ENCODE measurements at places on chromosomes 16 and 17.

DNA sequence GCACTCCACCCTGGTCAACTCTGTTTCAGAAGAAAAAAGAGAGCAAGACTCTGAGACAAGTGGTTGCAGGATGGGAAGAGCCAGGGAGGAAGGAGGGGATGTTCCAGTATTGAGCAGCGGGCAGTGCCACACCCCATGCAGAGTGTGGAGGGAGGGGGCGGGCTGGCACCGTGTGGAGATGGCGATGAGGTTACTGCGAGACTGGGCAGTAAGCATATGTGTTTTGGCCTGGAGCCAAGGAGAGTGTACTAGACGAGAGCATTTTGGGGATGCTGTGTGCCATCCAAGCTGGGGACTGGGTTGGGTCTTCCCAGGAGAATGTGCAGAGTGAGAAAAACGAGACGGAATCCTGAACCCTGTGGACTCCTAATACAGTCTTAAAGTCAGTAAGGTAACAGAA lies 3.4 kb downstream of the TBC1D24 start:
- DNase-seq = no peak

DNA sequence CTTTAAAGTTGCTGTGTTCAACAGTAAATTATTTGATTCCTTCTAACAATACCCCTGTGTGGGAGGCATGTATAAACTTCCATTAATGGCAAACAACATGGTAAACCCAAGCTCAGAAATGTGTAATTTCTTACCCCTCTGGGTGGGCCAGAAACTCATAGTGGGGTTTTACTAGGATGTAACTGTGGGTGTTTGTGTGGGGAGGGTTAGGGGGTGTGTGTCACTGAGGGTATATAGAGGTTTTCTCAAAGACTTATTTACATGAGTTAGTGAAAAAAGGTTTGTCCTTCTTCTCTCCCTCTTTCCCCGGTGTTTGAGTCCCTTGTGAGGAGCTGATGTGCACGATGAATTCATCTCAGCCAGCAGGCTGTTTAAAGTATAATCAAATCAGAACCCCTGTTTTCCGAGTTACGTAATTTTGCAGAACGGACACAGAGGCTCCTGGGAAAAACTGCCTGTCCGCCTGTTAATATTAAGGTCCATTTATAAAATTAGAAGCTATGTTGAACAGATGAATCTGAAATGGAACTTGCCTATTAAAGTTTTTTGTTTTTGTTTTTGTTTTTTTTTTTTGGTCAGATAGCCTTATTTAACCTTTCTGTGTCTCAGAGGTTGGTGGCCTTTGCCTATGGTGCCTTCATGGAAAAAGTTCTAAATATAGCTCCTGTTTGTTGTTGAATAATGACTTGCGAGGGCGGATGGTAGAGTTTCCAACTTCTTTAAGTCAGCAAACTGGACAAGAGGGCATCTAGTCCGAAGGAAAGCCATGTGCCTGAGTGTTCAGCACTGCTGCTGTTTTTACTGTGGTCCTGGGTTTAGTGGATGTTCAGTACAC lies 73.3 kb downstream of the MSI2 start:
- no peak for DNase-seq

DNA sequence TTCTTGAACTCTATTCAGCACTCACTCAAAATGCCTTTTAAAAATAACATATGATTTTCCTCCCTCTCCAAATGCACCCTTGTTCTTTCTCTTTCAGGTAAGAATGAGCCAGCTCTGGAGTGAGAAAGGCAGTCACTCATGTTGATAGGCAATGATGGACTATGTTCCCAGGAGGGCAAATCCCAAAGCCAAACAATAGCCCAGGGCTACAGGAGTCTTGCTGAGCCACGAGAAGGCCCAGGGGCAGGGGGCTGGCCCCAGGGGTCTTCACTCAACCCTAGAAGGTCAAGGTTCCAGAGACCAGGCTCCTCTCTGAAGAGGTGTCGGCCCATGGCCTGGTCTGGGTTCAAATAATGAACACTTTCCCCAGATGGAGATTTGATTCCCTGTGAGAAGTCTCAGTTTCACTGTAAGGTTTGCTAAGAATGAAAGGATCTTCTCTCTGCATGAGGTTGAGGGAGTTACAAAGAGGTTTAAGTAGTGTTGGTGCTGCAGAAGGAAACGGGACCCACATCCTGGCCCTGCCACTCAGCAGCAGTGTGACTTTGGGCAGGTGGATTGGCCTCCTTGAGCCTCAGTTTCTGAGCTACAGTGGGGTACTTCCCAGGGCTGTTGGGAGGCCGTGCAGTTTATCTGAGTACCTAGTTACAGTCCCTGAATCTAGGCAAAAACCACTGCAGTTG lies 49.0 kb downstream of the RTN4RL1 start:
- no peak for DNase-seq

- no peak for DNase-seq
Measured at GRCh38 chr16:79691007-79691406, 90.5 kb upstream of the MAF start.

DNA sequence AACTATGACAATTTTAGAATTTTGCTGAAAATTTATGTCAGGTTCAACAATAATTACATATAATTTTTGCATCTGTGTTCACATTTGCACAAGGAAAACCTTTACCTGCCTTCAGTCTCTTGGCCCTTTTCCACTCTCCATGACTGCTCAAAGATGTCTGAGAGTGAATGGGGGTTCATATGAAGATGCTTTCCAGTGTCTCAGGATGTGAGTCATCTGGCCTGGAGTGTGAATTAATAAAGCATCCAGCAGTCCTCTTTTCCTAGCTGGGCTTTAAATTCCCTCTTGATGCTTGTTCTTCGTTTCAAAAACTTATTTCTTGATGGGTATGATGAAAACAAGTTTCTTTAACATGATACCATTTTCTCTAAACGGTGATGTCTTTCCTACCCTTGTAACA lies 99.9 kb downstream of the CDK5R1 start:
- no peak for DNase-seq

DNA sequence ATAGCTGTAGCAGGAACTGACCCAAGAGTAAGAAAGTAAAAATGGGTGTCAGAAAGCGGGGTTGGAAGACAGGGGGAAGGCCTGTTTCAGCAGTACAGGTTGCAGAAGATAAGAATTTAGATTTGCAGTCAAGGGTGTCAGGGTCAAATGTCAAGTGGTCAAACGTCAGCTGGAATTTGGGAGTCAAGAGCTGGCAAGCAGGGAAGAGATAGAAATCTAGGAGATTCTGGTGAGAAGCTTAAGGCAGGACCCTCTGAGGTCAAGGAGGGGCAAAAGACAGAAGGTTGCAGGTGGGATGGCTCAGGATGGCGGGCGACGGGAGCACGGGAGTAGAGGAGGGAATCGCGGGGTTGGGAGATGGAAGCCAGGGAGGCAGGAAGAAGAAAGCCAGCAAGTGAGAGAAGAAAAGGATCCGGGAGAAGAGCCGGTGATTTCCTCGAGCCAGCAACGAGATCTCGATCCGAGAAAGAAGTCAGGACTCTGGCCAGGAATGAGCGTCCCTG lies 335 bp downstream of the SLC25A35 start:
- DNase-seq = no peak

DNA sequence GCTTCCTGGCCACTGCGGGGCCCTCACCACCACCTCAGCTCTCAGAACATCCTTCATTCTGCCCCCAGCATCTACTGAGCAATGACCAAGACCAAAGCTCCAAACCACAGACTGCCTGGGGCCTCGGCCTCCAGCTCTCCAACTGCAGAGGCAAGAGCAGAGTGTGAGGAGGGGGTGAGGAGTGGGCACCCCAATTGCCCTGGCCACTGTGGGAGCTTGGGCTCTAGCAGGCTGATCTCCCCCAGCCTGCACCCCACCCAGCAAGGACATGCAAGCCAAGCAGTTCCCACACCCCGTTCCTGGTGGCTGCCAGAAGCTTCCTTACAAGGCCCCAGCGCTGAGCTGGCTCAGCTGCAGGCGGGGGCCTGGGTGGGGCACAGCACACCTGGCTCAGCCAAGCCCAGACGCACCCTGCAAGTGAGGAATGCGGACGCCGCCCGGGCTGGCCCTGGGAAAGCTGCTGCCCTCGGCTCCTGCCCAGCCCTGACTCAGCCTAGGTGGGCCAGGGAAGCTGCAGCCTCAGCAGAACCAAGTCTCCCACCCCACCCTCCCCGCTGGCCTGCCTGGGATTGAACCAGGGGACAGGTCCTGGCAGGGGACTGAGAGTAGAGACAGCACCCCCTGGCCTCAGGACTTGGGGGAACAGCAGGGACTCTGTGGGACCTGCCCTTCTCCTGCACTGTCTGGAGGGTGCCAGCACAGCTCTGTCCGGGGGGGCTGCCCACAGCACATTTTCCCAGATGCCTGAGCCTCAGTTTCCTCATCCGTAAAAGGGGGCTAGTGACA lies 29.7 kb upstream of the KRT17 start:
- DNase-seq = no peak

DNA sequence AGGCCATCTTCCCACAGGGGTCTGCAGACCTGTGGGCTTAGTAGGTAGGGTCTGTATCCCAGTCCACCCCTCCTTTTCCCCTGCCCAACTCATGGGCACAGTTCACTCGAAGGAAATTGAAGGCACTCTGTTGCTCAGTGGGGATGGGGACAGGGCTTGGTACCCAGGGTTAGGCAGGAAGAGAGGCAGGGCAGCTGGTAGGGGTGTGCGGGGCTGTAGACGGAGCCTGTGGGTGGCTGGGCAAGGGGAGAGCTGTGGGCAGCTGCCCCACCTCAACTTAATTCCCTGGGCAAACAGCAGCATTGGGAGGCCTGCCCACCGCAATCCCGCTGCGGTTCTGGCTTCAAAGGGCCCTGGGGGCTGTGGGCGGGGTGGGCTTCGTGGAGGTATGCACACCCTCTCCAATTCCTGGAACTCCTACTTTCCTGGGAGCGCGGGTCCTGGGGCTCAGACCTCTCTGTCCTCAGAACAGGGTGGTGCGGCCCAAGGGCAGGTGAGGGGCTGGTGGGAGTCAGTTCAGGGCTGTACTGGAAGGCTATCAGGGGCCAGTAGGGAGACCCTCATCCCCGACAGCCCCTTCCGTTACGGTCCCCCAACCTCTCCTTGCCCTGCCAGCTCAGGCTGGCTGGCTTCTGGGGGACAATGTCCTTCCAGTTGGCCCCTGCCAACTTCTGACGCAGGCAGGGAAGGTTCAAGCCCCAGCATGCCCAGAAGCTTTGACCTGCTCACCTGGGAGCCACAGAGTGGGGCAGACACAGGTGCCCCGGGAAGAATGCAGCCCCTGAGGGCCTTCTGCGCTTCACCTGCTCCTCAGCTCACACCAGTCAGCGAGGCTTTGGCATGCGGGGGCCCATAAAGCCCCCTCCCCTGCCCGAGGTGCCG lies 9.1 kb downstream of the FOXJ1 start:
- DNase-seq = no peak

DNA sequence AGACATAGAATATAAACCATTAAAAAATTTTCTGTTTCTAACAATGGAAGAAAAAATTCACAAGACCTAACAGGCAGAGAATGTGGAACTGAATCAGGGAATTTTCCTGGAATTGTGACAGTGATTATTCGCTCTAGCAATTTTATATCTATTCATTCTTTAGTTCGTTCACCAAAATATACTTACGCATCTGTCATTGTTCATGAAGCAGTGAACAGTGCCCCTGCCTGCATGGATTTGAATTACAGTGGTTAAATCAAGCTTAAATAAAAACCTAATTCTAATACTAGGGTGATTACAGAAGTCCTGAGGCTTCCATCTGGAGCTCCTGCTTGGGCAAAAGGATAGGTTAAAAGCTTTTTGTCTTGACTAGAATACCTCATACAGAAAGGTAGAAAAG lies 48.6 kb downstream of the ABCA8 start:
- no peak for DNase-seq

- DNase-seq = no peak
Measured at GRCh38 chr17:79495665-79496064, 115.2 kb downstream of the RBFOX3 start.

GRCh38 chr16:50195276-50195675 lies 42.2 kb downstream of the TENT4B start:
- DNase-seq = no peak

- DNase-seq = no peak
Measured at GRCh38 chr17:40576113-40576740, 11.0 kb upstream of the CCR7 start.

DNA sequence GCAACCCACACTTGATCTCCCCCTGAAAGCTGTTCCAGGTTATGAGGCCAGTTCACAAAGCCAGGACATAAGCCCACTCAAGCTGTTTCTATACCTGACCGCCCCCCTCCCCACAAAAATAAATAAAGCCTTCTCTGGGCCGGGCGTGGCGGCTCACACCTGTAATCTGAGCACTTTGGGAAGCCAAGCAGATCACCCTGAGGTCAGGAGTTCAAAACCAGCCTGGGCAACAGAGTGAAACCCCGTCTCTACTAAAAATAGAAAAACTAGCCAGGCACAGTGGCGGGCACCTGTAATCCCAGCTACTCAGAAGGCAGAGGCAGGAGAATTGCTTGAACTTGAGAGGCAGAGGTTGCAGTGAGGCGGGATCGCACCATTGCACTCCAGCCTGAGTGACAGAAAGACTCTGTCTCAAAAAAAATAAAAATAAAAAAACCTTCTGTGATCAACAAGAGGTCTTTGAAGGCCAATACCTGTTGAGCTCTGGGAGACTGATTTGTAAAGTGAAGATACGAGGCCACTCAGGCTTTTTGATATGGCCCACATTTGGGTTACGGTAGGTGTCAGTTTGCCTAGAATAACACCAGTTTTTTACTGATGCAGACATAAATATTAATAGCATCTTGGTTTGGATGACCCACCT lies 2.2 kb downstream of the KDM8 start:
- DNase-seq = no peak

DNA sequence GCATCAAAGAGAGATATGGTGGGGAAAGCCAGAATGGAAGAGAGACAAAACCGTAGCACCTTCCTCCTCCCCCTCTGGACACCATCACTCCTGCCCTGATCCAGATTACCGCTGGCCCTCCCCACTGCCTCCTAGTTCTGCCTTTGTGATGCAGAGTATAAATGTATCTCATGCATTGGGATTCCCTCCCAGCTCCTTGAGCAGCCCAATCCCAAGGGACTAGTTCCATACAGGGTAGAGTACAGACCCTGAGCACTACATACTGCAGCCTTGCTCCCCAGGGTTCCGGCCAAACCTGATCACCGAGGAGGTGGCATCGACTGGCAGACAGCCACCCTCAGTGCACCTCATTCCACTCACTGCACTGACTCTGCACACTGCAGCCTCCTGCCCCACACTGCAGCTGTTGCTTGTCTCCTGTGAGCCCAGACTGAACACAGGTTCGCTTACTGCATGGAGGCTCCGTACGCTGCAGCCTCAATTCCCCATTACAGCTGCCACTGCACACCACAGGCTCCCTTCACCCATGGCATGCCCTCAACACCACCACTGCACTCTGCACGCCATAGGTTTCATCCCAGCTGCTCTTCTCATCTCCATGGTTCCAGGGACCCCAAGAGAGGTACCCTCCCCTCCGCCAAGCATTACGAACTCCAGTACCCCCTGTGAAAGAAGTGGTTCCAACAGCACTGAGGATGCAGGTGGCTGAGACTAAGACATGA lies 1.7 kb upstream of the THRA start:
- DNase-seq = no peak

DNA sequence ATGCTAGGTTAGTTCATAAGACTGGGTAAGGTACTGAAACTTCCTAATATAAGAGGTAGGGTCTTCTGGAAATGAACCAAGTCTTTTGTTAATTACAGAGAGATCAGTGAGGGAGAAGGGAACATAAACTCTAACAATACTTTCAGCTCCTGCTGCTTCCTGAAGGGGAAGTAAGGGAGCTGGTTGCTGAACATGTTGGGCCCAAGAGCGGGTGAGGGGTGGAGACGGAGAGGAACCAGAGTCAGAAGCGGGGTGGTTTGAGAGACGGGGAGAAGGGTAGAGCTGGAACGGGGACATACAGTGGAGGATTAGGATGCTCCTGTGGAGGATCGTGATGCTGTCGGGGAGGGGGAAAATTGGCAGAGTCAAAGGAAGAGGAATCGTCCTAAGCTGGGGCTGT lies 11.5 kb upstream of the ZNF747 start:
- DNase-seq = peak; percentile 64
